Lung microvascular endothelial cell (primary cell): ENCODE measurements at places on chromosomes 1 and 21. TPM values are rescaled to one million over a fixed set of nuclear protein-coding genes. Genes with fewer than 3 reads are reported as not detected.

The AMY1A gene
- total RNA-seq = not detected in 2 replicates

DNA sequence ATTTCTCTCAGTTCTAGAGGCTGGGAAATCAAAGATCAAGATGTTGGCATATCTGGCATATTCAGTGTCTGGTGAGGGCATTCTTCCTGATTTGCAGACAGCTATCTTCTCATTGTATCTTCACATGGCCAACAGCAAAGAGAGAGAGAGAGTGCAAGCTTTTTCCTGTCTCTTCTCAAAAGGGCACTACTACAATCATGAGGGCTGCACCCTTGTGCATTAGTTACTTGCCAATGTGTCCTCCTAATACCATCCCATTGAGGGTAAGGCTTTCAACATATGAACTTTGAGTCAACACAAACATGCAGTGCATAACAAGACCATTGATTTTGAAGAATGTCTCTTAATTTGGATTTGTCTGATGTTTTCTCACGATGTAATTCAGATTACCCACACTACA, 78.0 kb downstream of the CCDC30 start:
- no peak for DNase-seq

GRCh38 chr1:12180903-12181302, 14.1 kb downstream of the TNFRSF1B start:
- DNase-seq = no peak

The DCAF6 gene
- total RNA-seq = 37.5 and 39.2 TPM in 2 replicates

The GRIK3 gene
- not detected in 2 replicates for total RNA-seq
